Aorta (tissue), 5 donors: ENCODE measurements at places on chromosomes 13 and 19. TPM values are rescaled to one million over a fixed set of nuclear protein-coding genes. Genes with fewer than 3 reads are reported as not detected.

MAP3K10 gene
- total RNA-seq = 21.1 TPM

PSG11 gene
- not detected for total RNA-seq

ZNF549 gene
- 7.6 TPM for total RNA-seq

GJA3 gene
- 0.19 TPM for total RNA-seq

DNA sequence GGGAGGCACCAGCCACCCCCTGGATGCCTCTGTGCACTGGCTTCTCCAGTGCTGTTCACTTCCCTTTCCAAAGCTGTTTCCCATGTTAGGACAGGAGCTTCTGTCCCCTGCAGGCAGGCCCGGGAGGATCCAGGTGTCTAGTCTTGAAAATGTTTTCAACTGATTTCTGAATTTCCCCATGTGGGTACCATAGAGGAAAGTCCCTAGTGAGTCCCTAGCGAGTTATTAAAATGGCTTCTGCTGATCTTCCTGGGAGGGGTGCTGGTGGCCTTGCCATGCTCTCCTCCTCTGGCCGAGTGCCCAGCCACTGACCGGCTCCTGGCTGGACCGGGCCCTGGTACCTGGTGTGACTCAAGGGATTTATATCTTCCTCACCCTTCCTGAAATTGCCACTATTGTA lies 5.2 kb upstream of the ANKRD10 start:
- DNase-seq = no peak

DNA sequence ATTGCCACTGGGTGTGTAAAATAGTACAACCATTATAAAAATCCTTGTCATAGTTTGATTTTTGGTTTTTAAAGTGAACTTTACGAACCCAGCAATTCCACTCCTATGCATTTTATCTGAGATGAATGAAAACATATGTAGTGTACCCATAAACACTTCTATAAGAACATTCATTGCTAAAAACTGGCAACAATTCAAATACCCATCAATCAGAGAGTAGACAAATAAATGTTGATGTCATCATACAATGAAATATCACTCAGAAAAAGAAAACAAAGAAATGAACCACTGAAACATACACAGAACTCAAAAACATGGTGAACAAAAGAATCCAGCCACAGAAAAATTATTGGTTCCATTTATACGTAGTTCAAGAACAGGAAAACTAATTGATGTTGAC lies 202.3 kb downstream of the ABCC4 start:
- no peak for DNase-seq

GRCh38 chr13:74074723-74075122 lies 59.5 kb downstream of the KLF12 start:
- DNase-seq = no peak

DNA sequence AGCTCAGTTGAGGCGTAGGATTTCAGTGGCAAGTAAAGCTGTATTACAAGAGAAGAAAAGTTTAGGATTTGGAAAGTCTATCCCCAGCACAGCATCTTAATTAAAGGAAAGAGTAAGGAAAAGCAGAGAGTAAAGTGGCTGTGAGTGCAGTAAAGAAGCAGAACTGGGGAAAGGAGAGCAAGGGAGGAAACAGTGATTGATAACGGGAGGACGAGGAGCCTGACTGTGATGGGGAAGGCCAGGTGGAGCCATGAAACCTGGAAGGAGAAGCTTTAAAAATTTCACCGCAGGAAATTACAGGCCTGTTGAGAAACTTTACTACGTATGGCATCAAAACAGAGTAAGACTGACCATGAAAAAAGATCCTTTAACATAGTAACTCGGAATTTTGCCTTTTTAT lies 175.6 kb downstream of the SHISA2 start:
- no peak for DNase-seq
